ENCODE measurements at places on chromosomes 4 and X.

DNA sequence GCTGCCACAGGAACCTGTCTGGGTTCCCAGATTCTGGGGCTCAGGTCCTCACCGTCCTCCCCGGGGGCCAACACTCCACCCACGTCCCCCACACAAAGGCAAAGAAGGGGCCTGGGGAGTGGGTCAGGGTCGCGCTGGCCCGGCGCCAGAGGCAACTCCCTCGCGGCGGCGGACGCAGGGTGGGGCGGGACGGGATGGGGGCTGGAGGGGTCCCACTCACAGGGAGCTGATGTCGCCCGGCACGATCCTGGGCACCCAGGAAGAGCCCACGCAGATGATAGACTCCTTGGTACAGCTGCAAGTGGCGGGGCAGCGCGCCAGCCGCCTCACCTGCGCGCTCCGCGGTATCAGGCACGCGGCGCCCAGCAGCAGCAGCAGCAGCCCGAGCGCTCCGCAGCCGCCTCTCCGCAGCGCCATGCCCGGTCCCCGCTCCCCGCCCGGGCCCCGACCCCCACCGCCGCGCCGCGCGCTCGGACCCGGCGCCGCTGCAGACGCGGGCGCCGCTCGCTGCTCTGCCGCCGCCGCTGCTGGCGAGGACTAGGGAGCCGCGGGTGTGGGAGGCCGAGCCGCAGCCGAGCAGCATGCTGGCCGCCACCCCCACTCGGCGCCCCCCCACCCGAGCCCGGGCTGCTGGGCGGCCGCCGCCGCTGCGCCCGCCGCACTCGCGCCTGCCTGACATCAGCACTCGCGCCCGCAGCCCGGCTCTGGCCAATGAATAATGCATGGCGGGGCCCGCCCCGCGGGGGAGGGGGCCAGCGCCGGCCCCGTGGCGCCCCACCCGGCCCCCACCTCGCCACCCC lies at the start of gene LGI2:
TSS of gene LGI2 (minus strand) at position 670 of the 800 bp plus-strand sequence. CDS start at position 417, 253 bp downstream.
- DNase-seq: no peak

DNA sequence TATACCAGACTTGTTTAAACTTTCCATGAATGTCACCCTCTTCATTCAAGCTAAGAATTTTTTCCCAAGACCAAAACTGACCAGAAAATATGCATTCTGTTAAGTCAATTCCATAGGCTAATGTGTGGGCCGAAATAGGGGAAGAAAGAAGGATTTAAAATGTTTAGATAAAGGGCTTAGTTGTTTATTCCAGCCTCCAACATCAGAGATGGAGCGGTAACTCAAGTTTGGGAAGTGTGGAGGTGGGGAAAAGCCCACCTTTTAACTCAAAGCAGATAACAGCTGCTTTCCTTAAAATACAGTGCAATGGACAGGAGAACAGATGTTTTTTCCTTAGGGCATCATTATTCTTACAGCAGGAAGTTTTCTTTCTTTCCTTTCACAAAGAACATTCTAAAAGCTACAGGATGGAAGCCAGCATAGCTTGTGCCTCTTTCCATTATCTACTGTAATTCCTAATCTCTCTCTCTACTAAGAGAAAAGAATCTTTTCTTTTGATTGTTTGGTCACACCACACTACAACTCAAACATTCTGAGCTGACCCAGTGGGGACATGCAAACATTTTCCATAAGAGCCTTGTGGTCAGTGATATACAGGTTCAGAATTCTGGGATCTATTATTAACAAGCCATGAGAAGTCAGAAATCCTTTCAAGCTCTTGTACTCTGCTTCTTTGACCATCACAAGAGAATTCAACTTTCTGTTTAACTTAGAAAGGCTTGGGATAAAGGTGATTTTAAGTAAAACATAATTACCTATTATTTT lies 101.6 kb downstream of the PDE5A start:
- no peak for DNase-seq

GRCh38 chr4:183903021-183903760 lies 1.9 kb upstream of the STOX2 start:
- DNase-seq: no peak

- DNase-seq: no peak
Measured at GRCh38 chr4:96698831-96699230, 858.9 kb downstream of the PDHA2 start.

GRCh38 chrX:153642051-153642654 lies 4.8 kb upstream of the DUSP9 start:
- DNase-seq: no peak

Data from DMS 273 treated with DMSO at 0.1 percent for 48 hours (cell line).